Fibroblast of lung (primary cell): ENCODE measurements at places on chromosomes 1 and 21.

- no peak for DNase-seq
Measured at GRCh38 chr1:170377440-170377839, 154.5 kb upstream of the GORAB start.

GRCh38 chr1:175803413-175803812, 60.0 kb upstream of the TNR start:
- no peak for DNase-seq

DNA sequence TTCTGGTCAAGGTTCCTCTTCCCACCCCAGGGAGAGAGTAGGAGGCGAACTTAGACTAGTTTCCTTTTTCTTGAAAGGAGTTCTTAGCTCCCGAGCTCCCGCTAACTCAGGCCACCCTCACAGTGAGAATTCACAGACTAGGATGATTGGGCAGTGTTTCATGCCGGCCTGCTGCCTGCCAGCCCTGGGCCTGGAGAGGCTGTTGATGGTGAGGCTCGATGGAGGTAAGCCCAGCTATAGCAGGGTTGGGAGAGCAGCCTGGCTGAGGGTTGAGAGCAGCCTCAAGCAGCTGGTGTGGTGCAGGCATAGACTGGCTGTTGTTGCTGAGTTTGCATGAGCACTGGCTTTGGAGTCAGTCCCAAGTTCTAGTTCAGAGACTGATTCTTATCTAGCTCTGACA, 274.4 kb downstream of the MATN1 start:
- no peak for DNase-seq

GRCh38 chr1:180235502-180236239, 5.6 kb downstream of the LHX4 start:
- DNase-seq: no peak

DNA sequence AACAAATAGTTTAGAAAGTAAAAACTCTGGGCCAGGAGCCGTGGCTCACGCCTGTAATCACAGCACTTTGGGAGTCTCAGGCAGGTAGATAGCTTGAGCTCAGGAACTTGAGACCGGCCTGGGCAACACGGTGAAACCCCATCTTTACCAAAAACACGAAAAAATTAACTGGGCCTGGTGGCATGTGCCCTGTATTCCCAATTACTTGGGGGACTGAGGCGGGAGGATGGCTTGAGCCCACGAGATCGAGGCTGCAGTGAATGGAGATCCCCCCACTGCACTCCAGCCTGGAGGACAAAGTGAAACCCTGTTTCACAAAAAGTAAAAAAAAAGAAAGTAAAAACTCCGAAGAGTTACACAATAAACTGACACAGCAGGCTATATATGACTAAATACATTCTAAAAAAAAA, 10.6 kb downstream of the CEP170 start:
- DNase-seq: no peak
